Activated CD4-positive, alpha-beta T cell treated with anti-CD3 and anti-CD28 coated beads, Interleukin-2, amount 10 ng/mL, durations not matched to agents 7 days and 5 days (primary cell): ENCODE measurements at places on chromosomes 16 and 17. TPM values are rescaled to one million over a fixed set of nuclear protein-coding genes. Genes with fewer than 3 reads are reported as not detected.

GRCh38 chr16:17885659-17886207 is 415.0 kb upstream of the XYLT1 start:
- peaks cover 2% of the 10 kb centered on the region for H3K27me3 ChIP-seq
- H3K27ac ChIP-seq = no peak overlapping the region
- H3K4me3 ChIP-seq = no peak overlapping the region
- H3K36me3 ChIP-seq = no peaks in the 10 kb centered on the region
- no peaks in the 10 kb centered on the region for H3K4me1 ChIP-seq

KCNJ18 gene
- total RNA-seq = not detected

LRRC46 gene
- 0.79 TPM for total RNA-seq

GRCh38 chr17:21288571-21289017 is 4.1 kb downstream of the MAP2K3 start:
- peak; percentile 34 for DNase-seq
- peak overlapping the region; percentile 97 for H3K4me3 ChIP-seq
- H3K36me3 ChIP-seq = peaks cover 11% of the 10 kb centered on the region
- H3K27ac ChIP-seq = peak overlapping the region; percentile 93

GRCh38 chr16:13906168-13907089 is 13.5 kb upstream of the ERCC4 start:
- no peak for DNase-seq
- H3K4me1 ChIP-seq = no peaks in the 10 kb centered on the region
- no peaks in the 10 kb centered on the region for H3K36me3 ChIP-seq

DNA sequence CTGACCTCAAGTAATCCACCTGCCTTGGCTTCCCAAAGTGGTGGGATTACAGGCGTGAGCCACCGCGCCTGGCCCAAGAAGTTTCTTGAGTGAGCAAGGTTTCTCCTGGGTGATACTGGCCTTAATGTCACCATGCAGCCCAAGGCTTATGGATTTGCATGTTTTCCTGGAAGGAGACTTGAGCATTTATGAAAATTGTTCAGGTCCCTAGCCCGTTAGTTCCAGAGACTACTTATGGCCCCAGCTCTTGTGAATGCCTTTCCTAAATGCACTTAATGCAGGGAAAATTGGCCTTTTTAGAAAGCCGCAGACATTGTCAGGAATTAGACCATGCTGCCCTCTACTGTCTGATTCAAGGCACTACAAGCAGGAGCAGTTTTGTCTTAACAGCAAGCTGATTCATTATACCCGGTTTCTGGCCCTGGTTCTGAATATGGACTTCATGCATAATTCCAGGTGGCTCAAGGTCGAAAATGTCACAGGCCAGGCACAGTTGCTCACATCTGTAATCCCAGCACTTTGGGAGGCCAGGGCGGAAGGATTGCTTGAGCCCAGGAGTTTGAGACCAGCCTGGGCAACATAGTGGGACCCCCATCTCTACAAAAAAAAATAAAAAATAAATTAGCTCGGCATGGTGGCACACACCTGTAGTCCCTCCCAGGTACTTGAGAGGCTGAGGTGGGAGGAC is 91.3 kb downstream of the SNX29 start:
- peaks cover 6% of the 10 kb centered on the region for H3K4me1 ChIP-seq
- DNase-seq = peak; percentile 74
- H3K27me3 ChIP-seq = no peaks in the 10 kb centered on the region
- no peak overlapping the region for H3K4me3 ChIP-seq
- no peak overlapping the region for H3K27ac ChIP-seq
- H3K36me3 ChIP-seq = peaks cover 7% of the 10 kb centered on the region

PYY gene
- not detected for total RNA-seq
